ENCODE measurements at places on chromosomes 6 and 20. TPM values are rescaled to one million over a fixed set of nuclear protein-coding genes. Genes with fewer than 3 reads are reported as not detected.

SASH1 gene
- 17.0 TPM for total RNA-seq

SSTR4 gene
- total RNA-seq, result not detected

MCUR1 gene
- 11.4 TPM for total RNA-seq

DNAH8 gene
- total RNA-seq, result not detected

ZNF165 gene
- 0.16 TPM for total RNA-seq

BPIFB4 gene
- total RNA-seq, result not detected

IMPG1 gene
- total RNA-seq, result 0.26 TPM

ZFAND3 gene
- total RNA-seq, result 28.1 TPM

GINS1 gene
- 12.9 TPM for total RNA-seq

NTSR1 gene
- total RNA-seq, result not detected

SCRT2 gene
- total RNA-seq, result not detected

UNC93A gene
- not detected for total RNA-seq

MYLK4 gene
- 0.24 TPM for total RNA-seq

CAGE1 gene
- total RNA-seq, result under 0.01 TPM

TSPYL4 gene
- total RNA-seq, result 10.6 TPM

FAM184A gene
- total RNA-seq, result 0.26 TPM

SLC52A3 gene
- not detected for total RNA-seq

TMEM242 gene
- 7.8 TPM for total RNA-seq

MDFI gene
- total RNA-seq, result 123 TPM

ERMARD gene
- 13.2 TPM for total RNA-seq

LAMA5 gene
- total RNA-seq, result 74.3 TPM

EYS gene
- not detected for total RNA-seq

CSTF1 gene
- total RNA-seq, result 40.8 TPM

CST2 gene
- not detected for total RNA-seq

TMEM74B gene
- total RNA-seq, result 0.26 TPM

PPP1R3G gene
- total RNA-seq, result 0.96 TPM

NCOA7 gene
- 10.6 TPM for total RNA-seq

FUT9 gene
- not detected for total RNA-seq

RAET1G gene
- 0.13 TPM for total RNA-seq

C20orf144 gene
- total RNA-seq, result 0.08 TPM

OPN5 gene
- not detected for total RNA-seq

COX4I2 gene
- not detected for total RNA-seq

EGFL8 gene
- total RNA-seq, result 9.7 TPM

SOBP gene
- total RNA-seq, result 1.0 TPM

FOXA2 gene
- total RNA-seq, result 0.91 TPM

MAPK13 gene
- 5.7 TPM for total RNA-seq

MED23 gene
- 14.1 TPM for total RNA-seq

ASIP gene
- not detected for total RNA-seq

KIF6 gene
- 0.32 TPM for total RNA-seq

BPIFB2 gene
- total RNA-seq, result not detected

OR2H1 gene
- not detected for total RNA-seq

VIP gene
- not detected for total RNA-seq

OR2B6 gene
- not detected for total RNA-seq

ADGRB3 gene
- total RNA-seq, result 0.48 TPM

WDR46 gene
- total RNA-seq, result 52.8 TPM

COL11A2 gene
- 0.16 TPM for total RNA-seq

ENPP1 gene
- total RNA-seq, result 3.6 TPM

MCCD1 gene
- not detected for total RNA-seq

FOXF2 gene
- 106 TPM for total RNA-seq

GTSF1L gene
- total RNA-seq, result not detected

TFAP2C gene
- total RNA-seq, result not detected

SLC22A3 gene
- 4.0 TPM for total RNA-seq

SALL4 gene
- 3.4 TPM for total RNA-seq

NR2E1 gene
- total RNA-seq, result not detected

MUCL3 gene
- not detected for total RNA-seq

RING1 gene
- 17.8 TPM for total RNA-seq

MTCH1 gene
- 265 TPM for total RNA-seq

Data from epithelial cell of alveolus of lung (primary cell).